ENCODE measurements at places on chromosomes 6 and 20.

DNA sequence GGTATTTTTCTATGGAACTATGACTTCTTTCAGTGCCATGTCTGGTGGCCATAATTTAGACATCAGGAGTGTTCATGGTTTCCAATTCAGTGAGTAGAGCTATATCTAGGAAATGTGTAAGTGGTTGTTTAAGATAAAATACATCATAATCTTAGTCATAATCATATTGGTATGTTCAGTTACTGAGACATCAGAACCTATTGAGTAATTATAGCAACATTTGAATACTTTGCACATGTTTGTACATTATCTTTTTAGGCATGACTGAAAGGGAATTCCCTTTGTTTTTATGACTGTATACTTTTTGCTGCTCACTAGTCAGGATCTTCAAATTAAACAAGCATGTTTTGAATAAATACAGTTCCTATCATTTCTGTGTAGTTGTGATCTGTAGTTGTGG is 64.0 kb downstream of the STXBP5 start:
- no peak for DNase-seq

DNA sequence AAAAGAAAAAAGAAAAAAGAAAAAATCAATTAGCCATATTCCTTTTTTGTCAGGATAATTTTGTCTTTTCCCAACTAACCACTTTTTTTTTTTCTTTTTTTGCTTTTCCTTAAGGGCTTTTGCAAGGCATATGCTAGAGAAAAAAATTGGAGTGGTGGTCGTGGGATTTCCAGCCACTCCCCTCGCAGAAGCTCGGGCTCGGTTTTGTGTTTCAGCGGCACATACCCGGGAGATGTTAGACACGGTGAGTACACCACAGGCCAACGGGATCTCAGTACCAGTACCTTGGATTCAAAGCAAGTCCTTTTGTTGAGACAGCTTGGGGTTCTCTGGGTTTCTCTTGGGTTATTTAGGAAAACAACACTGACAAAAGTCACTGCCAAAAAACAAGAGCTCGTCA is 61.2 kb upstream of the ISM1 start:
- DNase-seq, result no peak

DNA sequence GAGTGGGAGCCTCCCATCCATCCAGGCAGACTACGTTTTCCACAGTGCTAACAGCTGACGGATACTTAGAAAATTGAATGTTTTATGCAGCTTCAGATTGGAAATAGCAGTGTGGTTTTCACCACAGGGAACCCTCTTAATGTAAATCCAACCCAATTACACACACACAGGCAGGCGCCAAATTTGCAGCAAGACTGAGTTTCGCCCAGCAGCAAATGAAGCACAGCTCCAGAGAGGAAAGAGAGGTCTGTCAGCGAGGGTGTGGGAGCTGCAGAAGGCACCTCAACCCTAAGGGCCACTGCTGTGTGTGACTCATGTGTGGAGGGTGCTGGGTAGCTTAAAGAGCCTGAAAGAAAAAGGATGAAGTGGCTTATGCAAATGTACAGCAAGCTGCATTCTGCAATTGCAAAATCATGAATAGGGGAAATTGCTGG is 365.7 kb downstream of the MAFB start:
- no peak for DNase-seq

DNA sequence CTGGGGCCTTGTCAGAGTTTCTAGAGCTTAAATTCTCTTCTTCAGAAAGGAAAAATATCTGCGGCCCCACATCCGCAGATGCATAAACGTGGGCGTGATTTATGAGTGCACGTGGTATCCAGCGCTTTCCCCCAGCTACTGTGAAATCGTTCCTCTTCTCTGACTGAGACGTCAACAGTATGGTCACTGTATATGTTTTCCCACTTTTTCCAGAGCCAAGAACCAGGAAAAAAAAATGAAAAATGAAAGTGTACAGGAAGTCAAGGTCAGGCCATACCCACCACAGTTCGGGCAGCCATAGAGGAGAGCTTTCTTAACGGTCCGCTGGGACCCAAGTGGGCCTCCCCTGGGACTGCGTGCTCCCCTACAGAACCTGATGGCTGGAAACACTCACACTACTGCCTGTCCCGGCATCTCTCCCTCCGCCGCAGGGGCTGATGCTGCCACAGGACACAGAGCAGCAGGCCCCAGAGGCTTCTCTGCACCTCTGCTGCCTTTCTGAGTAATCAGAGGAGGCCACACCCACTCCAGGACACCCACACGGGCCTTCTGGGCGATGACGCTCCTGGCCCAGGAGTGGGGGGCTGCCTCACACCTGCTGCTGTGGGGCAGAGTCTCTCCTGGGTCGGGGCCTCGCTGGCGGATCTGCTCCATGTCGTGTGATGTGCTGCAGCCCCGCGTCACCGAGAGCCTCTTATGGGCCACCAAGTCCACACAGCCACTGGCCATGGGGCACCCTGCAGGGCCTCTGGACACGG is 16.4 kb upstream of the STX16 start:
- DNase-seq, result peak; percentile 46

GRCh38 chr20:50587291-50587961 is 77.2 kb downstream of the PTPN1 start:
- DNase-seq, result no peak

Data from natural killer cell (primary cell).